Activated CD4-positive, alpha-beta T cell treated with anti-CD3 and anti-CD28 coated beads for 36 hours (primary cell): ENCODE measurements at places on chromosomes 7 and 10. TPM values are rescaled to one million over a fixed set of nuclear protein-coding genes. Genes with fewer than 3 reads are reported as not detected.

The C7orf33 gene
- not detected for total RNA-seq

The SRPK2 gene
- total RNA-seq = 42.9 TPM

DNA sequence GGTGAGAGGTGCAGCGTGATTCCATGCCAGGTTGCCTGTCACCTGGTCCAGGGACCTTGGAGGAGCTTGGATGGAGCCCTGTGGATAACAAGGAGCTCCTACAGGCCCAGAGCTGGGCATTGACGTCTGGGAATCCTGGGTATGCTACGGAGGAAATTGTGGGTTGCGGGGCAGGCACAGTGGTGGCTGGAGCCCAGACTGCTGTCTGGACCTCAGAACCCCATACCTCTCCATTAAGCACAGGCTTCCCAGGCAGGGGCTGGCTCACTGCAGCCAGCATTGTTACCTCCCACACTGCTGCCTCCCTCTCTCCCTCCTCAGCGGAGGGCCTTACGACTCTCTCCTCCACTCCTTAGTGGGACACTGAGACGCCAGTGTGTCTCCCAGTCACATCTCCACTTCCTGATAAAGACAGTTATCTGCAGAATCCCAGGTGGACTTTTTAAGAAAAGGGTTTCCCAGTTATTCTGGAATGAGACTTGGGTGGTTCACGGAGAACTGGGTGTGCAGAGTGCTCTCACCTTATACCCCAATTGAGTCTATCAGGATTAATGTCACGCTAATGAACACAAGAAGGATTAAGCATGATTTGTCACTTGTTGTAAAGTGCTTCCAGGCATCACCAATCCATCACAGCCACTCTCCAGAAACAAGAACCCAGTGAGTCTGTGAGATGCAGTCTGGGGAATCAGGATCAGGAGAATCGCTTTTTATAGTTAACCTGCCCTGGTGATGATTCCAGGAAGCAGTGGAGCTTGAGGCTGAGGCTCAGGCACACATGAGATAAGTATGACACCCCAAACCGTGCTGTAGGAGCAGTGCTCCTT is 309.4 kb downstream of the RPS24 start:
- peaks cover 2% of the 10 kb centered on the region for H3K27me3 ChIP-seq
- H3K4me3 ChIP-seq = no peak overlapping the region
- H3K27ac ChIP-seq = no peak overlapping the region

- H3K36me3 ChIP-seq = peaks cover 2% of the 10 kb centered on the region
- no peak overlapping the region for H3K27ac ChIP-seq
- no peak overlapping the region for H3K4me3 ChIP-seq
- no peak for DNase-seq
- peaks cover 22% of the 10 kb centered on the region for H3K4me1 ChIP-seq
- peaks cover 35% of the 10 kb centered on the region for H3K27me3 ChIP-seq
These were observed 81.9 kb upstream of the FRMD4A start for GRCh38 chr10:14412624-14413023.

DNA sequence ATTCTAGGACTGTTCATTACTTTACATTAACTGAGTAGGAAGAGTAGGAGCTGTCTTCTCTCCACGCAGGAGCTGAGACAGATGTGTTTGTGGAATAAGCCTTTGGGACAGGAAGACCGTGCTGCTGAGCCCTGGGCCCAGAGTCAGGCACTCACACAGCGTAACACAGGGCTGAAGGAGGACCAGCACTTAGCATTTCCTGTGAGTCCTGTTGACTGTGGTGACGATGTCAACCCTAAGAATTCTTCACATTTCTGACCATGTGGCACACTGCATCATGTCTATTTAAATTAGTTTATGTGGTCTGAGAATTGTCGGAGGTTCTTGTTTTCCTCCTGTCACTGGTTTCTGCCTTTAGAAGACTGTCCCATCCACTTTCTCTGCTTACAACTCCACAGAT is 117.2 kb downstream of the PIP4K2A start:
- no peak for DNase-seq
- peak overlapping the region; percentile 80 for H3K27ac ChIP-seq
- H3K4me3 ChIP-seq = no peak overlapping the region
- no peaks in the 10 kb centered on the region for H3K27me3 ChIP-seq
- H3K4me1 ChIP-seq = peaks cover 69% of the 10 kb centered on the region
